ENCODE measurements at places on chromosomes 5 and 9.
A peak's percentile ranks its signal among the peaks of the same experiment; 100 is the strongest.

DNA sequence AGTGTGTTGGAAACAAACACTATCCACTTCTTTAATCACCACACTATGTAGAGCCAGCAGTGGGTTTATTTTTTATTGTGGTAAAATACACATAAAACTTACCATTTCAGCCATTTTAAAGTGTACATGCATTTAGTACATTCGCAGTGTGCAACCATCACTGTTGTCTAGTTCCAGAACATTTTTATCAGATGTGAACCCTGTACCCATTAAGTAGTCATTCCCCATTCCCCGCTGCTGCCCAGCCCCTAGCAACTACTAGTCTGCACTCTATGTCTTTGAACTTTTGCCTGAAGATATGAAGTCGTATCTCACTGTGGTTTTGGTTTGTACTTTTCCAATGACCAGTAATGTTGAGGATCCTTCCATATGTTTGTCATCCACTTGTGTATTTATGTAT is 30.2 kb upstream of the F2R start:
- DNase-seq, result no peak

- DNase-seq, result peak; percentile 90
These were observed 5.4 kb downstream of the ZNF608 start for GRCh38 chr5:124740991-124741583.

GRCh38 chr5:53364061-53364460 is 116.4 kb upstream of the FST start:
- DNase-seq, result peak; percentile 16

DNA sequence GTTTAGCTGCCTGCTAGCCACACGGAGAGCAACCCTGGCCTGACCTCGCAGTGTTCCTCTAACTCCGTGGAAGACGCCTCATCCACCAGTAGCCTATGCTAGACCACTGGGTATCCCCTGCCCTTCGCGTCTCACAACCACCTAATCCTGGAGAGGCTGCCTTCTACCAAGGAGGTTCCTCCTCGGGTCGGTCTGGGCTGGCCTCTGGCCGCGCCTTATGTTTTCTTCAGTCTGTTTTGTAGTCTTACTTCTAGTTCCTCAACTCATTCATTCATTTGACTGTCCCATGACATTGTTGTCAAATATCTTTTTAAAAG is 1.6 kb upstream of the TPM2 start:
- no peak for DNase-seq

DNA sequence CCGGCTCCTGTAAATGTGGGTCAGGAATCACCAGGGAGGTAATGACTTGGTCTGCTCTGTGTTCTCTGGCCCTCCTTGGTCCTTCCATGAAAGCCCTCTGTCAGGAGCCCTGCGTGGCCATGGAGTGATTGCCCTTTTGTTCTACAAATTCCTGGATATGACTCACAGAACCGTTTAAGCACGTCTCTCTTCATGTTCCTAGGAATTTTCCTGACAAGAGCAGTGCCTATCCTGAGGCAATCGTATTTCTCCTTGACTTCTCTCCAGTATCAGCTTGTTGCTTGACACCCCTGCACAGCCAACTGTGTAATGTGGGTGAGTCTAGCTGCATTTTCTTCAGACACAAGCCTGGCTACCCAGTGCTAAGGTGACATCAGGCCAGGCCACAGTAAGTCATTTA is 274.3 kb upstream of the ZNF462 start:
- DNase-seq, result peak; percentile 24

DNA sequence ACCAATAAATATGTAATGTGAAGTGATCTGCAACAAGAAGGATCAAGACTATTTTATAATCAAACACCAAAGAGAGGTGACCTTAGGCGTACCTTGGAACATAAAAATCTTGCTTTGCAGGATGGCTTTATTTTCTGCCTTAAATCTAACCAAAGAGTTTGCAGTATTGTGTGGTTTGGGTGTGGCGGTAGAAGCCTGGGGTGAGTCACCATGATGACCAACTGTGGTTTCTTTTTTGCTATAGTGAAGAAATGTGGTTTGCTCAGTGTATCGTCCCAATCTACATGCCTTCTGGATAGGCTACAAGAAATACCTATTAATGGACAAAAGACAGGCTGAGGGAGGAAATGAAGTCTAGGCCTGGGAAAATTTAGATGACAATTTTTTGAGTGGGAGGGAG is 5.1 kb upstream of the CAST start:
- DNase-seq, result peak; percentile 97

GRCh38 chr5:68950930-68951329 is 142.9 kb upstream of the SLC30A5 start:
- DNase-seq, result no peak
